ENCODE measurements at places on chromosomes 16 and 17. TPM values are rescaled to one million over a fixed set of nuclear protein-coding genes. Genes with fewer than 3 reads are reported as not detected.

The CASKIN1 gene
- 0.12 TPM for total RNA-seq

The SLC52A1 gene
- total RNA-seq: 1.3 TPM

The BAHCC1 gene
- total RNA-seq: 4.8 TPM

The NOG gene
- 86.5 TPM for total RNA-seq

The DHRS7C gene
- total RNA-seq: not detected

The RBBP6 gene
- 27.9 TPM for total RNA-seq

The SLC9A5 gene
- total RNA-seq: 0.14 TPM

The KCNH6 gene
- total RNA-seq: not detected

The TBC1D3E gene
- not detected for total RNA-seq

The ST6GALNAC1 gene
- 0.36 TPM for total RNA-seq

The KCNH4 gene
- total RNA-seq: not detected
